ENCODE measurements at places on chromosomes 7 and 10. TPM values are rescaled to one million over a fixed set of nuclear protein-coding genes. Genes with fewer than 3 reads are reported as not detected.
A peak's percentile ranks its signal among the peaks of the same experiment; 100 is the strongest.

FXYD4 gene
- total RNA-seq = not detected

ACSM6 gene
- not detected for total RNA-seq

STEAP1B gene
- 0.31 TPM for total RNA-seq

CCL24 gene
- not detected for total RNA-seq

FGFR2 gene
- total RNA-seq = 5.6 TPM

PNLIPRP1 gene
- total RNA-seq = not detected

GIGYF1 gene
- 102 TPM for total RNA-seq

SND1 gene
- 149 TPM for total RNA-seq

TAF5 gene
- total RNA-seq = 3.6 TPM

SFRP5 gene
- total RNA-seq = not detected

CALY gene
- not detected for total RNA-seq

CFAP58 gene
- total RNA-seq = 0.11 TPM

FRMPD2 gene
- not detected for total RNA-seq

GRCh38 chr7:99357701-99358490 is 16.6 kb upstream of the ARPC1B start:
- DNase-seq = no peak

- no peak for DNase-seq
Measured at GRCh38 chr10:49204119-49204518, 15.9 kb upstream of the TMEM273 start.

GRCh38 chr10:31999070-31999660 is 57.1 kb downstream of the KIF5B start:
- no peak for DNase-seq

- DNase-seq = no peak
Measured at GRCh38 chr10:74706966-74707365, 119.4 kb upstream of the KAT6B start.

GRCh38 chr10:36253731-36254130 is 611.6 kb upstream of the FZD8 start:
- DNase-seq = no peak

DNA sequence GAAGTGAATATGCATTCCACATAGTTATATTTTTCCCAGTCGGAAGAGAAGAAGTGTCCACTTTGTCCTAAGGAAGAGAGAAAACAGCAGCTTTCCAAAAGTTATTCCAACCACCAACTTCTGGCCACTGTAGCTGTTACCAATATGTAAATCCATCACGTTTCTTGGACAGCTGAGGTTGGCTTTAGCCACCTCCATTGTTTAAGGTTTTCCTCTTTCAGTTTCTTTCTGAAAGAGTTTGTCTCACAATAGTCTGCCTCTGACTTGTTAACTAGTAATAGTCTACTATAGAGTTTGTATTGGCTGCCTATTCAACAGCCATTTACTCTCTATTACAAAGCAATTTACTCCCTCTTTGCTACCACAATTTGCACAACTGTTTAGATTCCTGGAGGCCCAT is 457.6 kb upstream of the LRRN3 start:
- DNase-seq = no peak

DNA sequence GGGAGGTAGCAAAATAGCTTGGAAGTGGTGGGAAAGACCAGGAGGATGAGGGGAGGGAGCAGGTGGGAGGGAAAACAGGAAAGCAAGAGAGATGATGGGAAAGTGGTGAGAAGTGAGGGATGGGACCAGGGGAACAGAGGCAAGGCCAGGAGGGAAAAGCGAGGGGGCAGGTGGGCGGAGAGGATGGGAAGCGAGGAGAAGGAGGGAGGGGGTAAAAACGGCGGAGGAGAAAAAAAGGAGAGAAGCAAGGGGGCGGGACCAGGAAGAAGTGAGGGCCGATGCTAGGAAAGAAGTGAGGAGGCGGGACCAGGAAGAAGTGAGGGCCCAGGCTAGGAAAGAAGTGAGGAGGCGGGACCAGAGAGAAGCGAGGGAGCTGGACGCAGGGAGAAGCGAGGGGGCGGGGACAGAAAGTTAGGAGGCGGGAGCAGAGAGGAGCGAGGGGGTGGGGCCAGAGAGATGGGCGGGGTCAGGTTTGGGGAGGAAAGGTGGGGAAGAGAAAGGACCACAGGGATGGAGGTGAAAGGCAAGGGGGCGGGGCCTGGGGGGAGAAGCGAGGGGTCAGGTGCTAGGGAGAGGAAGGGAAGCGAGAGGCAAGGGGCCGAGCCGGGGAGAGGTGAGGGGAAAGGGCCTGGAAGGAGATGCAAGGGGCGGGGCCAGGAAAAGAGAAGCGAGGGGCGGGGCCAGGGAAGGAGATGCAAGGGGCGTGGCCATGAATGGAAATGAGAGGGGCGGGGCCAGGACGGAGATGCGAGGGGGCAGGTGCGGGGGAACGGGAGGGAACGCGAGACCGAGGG is 984 bp downstream of the SMURF1 start:
- DNase-seq = peak; percentile 83

GRCh38 chr10:49138361-49138891 is 4.6 kb upstream of the FAM170B start:
- no peak for DNase-seq

- DNase-seq = no peak
Measured at GRCh38 chr10:34156781-34157425, 658.2 kb downstream of the PARD3 start.

- DNase-seq = peak; percentile 41
Measured at GRCh38 chr10:23656735-23657134, 217.9 kb downstream of the OTUD1 start.

DNA sequence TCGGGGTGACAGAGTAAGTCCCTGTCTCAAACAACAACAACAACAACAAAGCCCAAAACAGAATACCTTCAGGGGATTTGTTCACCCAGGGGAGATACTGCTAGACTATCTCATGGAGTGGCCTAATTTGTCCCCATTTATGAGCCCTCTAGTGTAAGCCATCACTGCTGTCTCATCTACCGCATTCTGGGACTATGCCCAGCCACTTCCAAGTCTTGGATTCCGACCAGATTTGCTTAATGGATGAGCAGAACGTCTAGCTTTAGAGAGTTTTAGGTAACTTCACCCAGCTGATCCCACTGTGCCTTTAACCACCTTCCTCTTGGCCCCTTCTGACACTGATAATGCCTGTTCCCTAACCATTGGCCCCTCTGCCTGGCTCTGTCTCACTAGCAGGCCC is 47.1 kb downstream of the PAPSS2 start:
- DNase-seq = no peak

- no peak for DNase-seq
Measured at GRCh38 chr7:115363916-115364315, 442.0 kb downstream of the MDFIC start.

DNA sequence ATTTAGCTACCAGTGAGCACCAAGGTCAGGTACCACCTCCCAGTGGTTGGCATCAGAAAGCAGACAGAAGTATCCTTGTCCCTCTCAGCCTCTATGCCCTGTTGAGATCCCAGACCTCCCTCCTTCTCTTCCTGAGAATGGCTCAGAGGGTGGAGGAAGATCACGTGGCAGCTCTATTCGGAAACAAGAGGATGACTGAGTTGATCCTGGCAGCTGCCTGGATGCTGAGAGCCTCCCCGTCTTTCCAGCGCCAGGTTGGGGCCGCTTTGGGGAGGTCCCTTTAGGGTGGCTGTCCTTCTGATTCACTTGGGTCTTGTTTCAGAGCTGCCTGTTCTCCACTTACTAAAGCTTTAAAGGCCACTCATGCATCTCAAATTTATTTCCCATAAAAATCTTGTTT is 36.9 kb upstream of the NPFFR1 start:
- DNase-seq = no peak

- DNase-seq = no peak
Measured at GRCh38 chr10:97199152-97199551, 13.4 kb upstream of the SLIT1 start.

DNA sequence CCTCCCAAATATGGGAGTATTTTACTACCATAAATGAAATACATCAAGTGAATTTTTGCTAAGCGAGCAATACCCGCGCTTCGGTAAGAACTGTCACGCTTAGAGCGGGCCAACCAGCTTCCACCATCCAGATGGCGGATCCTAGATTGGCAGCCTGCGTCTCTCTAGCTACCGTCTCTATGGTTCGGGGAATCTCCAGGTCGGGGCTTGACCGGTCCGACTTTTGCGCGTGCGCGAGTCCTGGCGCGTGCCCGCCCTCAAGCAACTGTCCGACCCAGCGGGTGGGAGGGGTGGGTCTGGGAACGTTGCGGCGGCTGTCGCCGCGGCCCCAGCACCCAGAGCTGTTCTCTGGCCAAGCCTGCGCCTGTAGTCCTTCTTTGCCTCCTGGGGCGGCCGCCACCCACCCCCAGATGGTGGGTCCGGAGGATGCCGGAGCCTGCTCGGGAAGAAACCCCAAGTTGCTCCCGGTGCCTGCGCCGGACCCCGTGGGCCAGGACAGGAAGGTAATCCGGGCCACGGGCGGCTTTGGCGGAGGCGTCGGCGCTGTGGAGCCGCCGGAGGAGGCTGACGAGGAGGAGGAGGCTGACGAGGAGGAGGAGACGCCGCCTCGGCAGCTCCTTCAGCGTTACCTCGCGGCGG is at the start of gene TBC1D12:
TSS of gene TBC1D12 (plus strand) at position 338 of the 639 bp plus-strand sequence. CDS start at position 411, 73 bp downstream.
- peak; percentile 31 for DNase-seq

DNA sequence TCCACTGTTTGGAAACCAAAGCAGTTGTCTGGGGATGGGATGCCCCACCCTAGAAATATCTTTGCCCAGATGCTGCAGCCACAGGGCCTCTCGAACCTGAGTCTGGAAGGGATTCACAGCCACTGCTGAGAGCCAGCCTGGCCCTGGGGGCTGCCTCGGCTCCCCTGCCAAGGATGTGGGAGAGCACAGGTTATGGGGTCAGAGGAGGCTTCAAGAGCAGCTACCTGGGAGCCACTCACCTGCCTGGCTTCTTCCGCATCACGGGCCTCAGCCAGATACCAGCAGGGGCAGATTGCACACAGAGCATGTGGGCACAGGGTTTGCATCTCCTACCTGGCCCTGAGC is 5.4 kb upstream of the PWWP2B start:
- no peak for DNase-seq

- no peak for DNase-seq
Measured at GRCh38 chr10:12684784-12685183, 316.7 kb downstream of the CCDC3 start.

- DNase-seq = no peak
Measured at GRCh38 chr7:74439541-74439940, 14.2 kb upstream of the GTF2IRD1 start.

GRCh38 chr10:127216786-127217185 is 20.4 kb upstream of the INSYN2A start:
- no peak for DNase-seq

- no peak for DNase-seq
Measured at GRCh38 chr7:70678621-70679251, 453.2 kb upstream of the GALNT17 start.

GRCh38 chr7:34982371-34983019 is 54.8 kb downstream of the DPY19L1 start:
- no peak for DNase-seq

- DNase-seq = no peak
Measured at GRCh38 chr10:55233505-55233904, 432.5 kb upstream of the PCDH15 start.

DNA sequence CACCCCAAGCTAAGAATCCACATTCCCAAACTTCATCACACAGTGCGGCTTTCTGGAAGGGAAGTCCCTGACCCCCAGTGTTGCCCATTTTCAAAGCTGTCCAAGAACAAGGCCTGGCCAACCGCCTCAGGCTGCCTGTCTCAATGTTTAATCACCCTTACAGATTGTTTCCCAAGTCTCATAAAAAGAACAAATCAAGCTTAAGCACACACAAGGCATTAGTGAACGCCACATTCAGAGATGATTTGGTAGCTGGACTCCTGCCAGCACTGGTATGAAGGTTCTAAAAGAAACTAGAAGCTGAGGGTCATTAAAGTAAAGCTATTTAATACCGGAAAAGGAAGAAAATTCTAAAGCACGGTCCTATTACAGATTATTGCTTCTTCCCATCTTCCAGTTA is 35.6 kb downstream of the C10orf90 start:
- DNase-seq = no peak

GRCh38 chr10:3424111-3424851 is 251.7 kb upstream of the PITRM1 start:
- no peak for DNase-seq

DNA sequence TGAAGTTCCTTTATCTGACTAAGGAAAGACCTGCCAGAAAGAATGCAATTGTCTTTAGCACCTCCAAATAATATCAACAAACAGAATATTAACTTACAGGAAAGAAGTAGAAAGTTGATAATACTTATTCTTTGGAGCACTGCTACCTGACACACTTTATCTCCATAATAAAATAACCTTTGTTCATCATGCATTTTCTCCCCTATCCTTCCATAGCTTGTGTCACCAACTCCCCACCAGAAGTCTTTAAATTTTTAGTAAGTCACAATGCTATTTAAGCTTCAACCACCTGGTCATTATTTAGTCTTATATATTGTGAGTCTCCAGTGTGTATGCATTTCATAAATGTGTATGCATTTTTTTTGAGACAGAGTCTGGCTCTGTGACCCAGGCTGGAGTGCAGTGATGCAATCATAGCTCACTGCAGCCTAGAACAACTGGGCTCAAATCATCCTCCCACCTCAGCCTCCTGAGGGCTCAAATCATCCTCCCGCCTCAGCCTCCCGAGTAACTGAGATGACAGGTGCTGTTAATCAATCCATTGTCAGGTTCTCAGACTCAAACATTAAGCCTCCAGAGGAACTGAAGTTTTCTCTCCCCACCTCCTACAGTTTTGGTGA is 7.3 kb upstream of the CYP3A43 start:
- DNase-seq = no peak

DNA sequence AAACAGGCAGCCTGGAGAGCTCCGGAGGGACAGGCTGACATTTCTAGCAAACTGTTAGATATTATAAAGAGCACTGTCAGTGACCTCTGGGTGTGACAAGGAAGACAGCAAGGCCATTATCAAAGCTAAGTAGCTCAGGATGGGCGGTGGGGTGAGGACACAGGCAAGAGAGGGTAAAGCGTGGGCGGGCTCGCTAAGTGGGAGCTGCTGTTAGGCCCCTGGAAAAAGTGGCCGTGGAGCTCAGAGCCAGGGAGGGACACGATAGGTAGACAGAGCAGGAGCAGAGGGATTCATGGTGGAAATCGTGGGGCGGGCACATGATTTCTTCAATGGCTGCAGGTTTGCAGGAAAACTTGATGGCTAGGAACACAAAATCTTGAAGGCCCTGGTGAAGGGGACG is 51.4 kb upstream of the NPS start:
- no peak for DNase-seq

DNA sequence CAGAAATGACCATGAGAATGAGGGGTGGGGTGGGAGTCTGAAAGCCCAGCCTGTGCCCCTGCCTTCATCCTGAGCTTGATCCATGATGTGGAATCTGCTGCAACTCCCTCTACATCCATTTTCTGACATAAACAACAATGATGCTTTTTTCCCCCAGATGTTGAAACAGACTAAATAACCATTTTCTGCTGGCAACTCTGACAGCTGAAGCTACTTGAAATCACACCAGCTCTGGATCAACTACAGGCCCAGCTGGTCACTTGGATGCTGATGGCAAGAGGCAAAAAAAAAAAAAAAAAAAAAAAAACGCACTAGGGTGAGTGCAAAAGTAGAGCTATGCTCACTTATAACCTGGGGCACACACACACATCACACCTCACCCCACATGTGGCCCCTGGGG is 74.2 kb downstream of the FAM107B start:
- DNase-seq = no peak

Data from natural killer cell (primary cell).